Upper lobe of left lung (tissue), 6 donors: ENCODE measurements at places on chromosomes 3 and 15. TPM values are rescaled to one million over a fixed set of nuclear protein-coding genes. Genes with fewer than 3 reads are reported as not detected.

DNA sequence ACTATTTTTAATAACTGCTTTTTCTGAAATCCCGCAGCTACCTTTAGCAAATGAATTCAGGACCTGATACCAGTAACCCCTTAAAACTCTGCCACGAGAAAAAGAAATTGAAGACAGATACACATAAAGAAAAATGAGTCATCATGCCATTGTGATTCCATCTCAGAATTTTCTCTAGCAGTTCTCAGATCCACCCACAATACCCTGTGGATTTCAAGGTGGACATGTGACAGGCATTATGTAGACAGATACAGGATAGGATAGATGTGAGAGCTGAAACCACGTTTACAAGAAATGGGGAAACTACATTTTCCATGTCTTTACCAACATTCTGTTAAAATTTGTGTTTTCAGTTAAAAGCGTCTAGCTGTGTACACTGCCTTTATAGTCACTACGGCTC is 291.9 kb upstream of the NR2F2 start:
- no peak for DNase-seq

GRCh38 chr3:12507591-12508281 is 23.5 kb downstream of the TSEN2 start:
- no peak for DNase-seq

DNA sequence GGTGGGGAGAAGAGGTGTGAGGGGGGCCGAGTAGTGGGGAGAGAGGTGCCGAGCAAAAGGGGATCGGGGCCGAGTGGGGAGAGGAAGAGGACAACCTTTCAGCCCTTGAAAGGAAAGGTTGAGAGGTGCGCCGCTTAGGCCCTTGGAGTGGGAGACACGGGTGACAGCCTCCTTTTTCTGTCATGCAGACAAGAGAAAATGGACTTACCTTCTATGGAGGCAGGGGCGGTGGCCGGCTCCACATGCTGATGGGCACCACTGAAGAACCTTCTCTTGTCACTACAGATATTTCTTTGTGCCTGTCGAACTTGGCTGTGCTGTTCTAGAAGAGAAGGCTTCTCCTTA is 421 bp downstream of the KLHL18 start:
- no peak for DNase-seq

DNA sequence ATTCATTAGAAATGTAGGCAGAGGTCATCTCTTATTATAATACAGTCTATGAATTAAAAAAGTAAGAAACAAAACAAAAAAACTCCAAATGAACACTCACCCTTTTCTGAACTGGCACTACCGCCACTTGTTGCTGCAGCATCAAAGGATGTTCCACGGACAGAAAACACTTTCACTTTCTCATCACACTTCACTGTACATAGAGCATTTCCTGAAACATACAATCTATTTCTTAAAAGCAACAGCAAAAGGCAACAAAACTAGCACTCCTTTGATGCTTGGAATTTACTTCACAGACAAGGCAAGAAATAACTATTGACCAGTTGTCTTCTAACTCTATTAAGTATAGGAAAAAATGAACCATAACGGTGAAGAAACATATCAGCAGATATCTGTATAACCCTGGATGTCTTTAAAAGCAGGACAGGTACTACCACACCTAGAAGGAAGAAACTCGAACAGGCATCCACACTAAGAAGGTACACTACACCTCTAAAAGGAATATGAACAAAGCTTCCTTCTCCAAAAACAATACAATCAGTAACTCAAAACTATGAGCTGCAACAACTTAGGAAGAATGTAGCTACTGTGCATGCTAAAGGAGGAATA is 24.9 kb downstream of the ETFA start:
- no peak for DNase-seq

- DNase-seq = no peak
Measured at GRCh38 chr3:8206971-8207617, 294.5 kb upstream of the LMCD1 start.

GRCh38 chr3:197001972-197002700 is 27.5 kb downstream of the MELTF start:
- no peak for DNase-seq

DNA sequence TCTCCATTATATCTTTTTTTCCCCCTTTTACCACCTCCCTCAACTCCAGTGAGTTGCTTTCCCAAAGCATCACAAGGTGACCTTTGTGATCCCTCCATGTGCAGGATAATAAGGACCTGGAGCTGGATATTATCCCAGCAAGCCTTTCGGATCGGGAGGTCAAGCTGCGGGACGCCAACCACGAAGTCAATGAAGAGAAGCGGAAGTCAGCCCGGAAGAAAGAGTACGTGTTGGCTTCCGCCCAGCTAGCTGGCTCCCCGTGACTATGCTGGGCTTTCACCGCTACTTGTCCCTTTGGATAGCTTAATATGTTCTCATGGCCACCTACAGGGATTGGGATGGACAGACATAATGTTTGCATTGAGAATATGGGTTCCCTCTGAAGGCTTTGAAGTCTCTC is 273.7 kb upstream of the UMPS start:
- DNase-seq = no peak

DNA sequence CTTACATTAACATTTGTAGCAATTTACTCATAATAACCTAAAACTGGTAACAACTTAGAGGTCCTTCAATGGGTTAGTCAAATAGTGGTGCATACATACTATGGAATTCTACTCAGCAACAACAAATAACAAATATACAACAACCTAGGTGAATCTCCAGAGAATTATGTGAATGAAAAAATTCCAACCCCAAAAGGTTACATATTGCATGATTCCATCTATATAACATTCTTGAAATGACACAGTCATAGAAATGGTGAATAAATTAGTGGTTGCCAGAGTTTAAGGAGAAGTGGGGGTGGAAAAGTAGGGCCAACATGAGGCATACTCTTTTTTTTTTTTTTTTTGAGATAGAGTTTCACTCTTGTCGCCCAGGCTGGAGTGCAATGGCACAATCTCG is 12.7 kb upstream of the SNTN start:
- no peak for DNase-seq

The ARHGEF26 gene
- total RNA-seq = 49.3 TPM

The GMNC gene
- total RNA-seq = 0.49 TPM

The ERC2 gene
- total RNA-seq = 14.7 TPM

The ARHGAP11A gene
- total RNA-seq = 3.4 TPM
